ENCODE measurements at places on chromosomes 16 and 17.

DNA sequence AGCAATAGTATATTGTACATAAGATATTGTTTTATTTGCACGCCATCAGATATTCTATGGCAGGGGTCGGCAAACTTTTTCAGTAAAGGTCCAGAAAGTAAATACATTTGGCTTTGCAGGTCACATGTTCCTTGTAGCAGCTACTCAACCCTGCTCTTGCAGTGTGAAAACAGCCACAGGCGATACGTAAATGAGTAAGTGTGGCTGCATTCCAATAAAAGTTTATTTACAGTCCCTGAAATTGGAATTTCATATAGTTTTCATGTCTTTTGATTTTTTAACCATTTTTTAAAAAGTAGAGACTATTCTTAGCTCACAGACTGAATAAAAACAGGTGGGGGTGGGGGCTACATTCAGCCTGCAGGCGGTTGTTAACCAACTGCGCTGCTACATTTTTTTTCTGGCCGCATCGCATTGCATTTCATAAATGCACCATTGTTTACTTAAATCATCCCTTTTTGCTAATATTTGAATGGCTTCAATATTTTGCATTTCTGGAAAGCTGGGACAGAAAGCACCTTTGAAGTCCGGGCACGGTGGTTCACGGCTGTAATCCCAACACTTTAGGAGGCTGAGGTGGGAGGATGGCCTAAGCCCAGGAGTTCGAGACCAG lies 50.5 kb upstream of the HAPSTR1 start:
- no peak for DNase-seq

DNA sequence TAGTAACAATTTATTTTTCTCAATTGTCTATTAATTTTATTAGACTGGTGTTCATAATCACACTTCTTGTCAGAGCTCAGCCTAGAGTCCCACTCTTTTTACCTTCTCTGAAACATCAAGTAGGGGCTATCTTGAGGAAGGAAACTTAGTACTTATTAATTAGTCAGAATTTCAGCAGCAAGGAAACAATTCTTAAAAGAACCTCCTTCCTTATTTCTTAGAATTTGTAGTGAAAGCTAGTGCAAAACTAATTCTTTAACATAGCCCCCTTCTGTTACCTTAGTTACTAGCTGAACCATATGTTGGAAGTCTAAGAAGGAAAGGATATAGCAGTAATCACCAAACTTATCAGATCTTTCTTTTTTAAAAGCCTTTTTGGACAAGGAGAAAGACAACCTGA lies 35.2 kb downstream of the MAP2K4 start:
- no peak for DNase-seq

GRCh38 chr17:79423811-79424465 lies 186.9 kb downstream of the RBFOX3 start:
- DNase-seq: no peak

DNA sequence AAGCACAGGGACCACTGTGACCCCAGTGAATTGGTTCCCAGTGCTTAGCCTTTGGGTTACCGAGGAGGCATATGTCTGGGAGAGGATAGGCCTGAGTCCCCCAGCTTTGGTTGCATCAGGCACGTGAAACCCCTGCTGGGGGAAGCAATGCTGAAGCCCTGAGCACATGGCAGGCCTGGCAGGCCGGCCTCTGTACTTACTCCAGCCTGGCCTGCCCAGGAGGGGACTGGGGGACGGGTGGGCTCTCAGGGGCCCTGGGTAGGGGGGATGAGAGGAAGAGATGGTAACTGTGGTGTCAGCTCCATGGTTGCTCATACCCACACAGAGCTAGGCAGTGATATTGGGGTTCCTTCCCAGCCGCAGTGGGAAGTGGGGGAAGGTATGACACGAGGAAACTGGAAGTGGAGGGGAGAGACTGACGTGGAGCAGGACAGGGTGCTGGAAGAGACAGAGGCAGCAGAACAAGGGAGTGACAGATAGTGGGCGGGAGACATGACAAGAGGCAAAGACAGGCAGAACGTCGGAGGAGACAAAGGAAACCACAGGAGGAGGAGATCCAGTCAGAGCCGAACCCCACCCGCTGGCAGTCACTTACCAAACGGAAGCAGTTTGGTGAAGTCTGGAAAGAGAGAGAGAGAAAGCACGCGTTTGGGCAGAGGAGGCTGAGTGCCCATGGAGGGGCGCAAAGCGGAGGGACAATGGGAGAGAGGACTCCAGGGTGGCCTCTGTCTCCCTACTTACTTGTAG lies 9.1 kb downstream of the TMEM208 start:
- DNase-seq: no peak

DNA sequence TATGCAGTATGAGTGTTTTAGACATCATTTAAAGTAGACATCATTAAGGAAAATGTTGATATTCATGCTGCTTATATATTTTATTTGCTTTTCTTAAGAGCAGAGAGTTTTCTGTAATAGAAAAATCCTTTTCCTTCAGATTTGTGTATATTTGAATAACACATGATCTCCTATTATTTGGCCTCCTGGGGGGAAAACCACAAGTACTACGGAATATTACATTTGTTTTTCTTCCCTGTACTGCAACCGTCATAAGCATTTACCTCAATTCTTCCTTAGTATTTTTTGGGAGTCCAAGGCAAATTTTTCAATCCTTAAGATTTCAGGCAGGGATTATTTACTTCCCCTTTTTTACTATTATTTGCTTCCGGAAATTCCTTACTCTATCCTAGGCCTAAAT lies 6.0 kb downstream of the RSPRY1 start:
- DNase-seq: no peak

DNA sequence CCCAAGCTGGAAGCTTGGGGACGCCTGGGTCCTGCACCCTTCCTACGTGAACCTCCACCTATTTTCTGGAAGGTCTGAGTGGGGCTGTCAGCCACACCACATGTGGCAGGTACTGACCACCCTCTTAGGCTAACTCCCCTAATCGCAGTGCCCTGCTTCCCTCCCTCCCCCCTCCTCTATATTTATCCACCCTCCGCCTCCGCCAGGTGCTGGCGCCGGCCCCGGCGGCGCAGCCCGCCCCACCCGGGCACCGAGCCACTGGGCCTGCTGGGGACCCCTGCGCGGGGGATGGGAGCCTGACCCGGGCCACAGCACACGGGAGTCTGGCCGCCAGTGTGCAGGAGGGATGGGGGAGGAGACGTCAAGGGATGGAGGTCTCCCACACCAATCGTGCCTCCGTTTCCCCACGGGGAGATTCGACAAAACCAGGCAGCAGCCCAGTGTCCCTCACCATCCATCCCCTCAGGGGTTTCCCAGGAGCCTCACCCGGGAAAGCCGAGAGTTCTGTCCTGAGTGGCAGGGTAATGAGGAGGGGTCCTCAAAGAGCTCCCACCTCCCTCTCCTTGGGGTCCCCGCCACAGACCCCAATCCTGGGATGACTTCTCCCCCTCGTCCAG lies 1.3 kb downstream of the PLEKHH3 start:
- DNase-seq: no peak

- no peak for DNase-seq
These were observed 2.1 kb upstream of the ZNF652 start for GRCh38 chr17:49364119-49364518.

DNA sequence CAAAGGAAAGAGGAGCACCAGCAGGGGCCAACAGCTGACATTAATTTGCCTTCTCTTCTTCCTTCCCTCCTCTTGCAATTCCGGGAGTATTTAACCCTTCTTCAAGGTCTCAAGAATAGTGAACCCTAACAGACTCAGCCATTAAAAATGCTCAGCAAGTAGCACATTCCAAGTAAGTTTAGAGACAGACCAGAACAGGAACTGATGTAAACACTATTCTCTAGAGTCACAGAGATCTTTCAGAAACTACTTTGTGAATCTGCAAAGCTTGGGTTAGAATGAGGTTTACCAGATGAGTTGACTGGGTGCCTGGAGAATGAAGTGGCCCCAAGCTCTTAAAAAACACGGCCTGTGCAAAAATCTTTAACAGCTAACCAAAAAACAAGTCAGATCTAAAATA lies 50.9 kb downstream of the TEX2 start:
- DNase-seq: no peak

DNA sequence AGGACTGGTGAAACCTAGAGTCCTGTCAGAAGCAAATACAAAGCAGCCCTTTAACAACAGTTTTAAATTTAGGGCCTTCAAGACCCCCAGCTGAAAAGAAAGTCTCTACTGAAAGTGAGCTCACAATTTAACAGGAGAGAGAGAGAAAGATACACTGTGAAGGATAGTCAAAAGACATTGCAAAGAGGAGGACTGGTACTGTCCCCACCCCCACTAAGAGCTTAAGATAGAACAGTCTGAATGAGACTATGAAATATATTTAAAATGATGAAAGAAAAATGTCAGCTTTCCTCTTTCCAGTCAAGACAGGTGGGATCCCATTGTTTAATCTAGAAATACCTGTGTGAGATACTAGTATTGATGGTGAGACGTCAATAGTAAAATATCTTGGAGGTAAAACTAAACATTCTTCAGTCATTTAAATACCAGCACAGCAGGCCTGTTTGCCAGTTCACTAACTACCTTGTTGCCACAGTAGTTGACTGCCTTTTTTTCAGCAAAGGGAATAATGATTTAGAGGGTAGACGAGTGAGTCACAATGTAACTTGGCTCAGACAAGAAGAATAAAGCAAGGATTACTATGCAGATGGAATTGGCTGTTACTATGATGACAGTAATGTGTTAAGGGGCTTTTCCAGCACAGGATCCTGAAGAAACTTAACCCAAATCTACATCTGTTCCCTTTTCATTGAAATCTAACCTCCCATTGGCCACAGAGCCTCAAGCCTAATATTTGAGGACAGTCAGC lies 47.2 kb upstream of the RASL10B start:
- DNase-seq: no peak

GRCh38 chr17:47701608-47702007 lies 7.6 kb downstream of the TBKBP1 start:
- no peak for DNase-seq

DNA sequence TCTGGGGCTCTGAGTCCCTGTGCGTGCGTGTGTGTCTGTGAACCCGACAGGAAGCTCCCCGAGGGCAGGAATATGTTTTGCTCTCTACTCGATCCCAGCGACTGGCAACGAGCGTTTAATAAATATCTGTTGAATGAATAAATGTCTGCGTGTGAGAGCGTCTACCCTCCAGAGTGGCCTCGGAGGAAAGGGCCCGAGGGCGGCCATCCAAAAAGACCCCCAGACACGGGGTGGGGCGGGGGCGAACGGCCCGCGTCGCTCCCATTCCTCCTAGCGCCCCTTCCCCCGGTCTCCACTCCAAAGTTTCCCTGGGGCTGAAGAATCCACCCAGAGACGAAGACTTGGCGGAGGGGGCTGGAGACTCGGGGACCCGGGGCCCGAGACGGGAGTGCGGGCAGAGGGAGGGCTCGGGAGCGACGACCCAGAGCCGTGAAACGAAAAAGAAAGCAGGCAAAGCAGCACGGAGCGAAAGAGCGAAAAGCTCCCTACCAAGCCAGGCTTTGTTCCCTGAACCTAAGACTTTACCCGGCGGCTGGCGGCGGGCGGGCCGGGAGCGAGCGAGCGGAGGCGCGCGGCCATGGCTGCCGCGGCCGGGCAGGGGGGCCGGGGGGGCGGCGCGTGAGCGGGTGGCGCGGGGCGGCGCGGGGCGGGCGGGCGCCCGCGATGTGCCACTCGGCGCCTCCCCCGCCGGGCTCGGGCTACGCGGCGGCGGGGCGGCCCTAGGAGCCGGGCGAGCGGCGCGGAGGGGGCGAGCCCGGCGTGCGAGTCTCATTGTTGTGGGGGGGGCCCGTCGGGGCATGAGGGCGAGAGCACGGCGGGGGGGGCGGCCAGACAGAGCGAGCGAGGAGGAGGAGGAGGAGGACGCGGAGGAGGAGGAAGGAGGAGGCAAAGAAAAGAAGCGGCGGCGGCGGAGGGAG lies at the start of gene MLLT6:
Gene MLLT6 (plus strand): TSS at position 668 of the 917 bp plus-strand sequence. CDS start 360 bp downstream, outside the sequence.
- DNase-seq: peak; percentile 67

DNA sequence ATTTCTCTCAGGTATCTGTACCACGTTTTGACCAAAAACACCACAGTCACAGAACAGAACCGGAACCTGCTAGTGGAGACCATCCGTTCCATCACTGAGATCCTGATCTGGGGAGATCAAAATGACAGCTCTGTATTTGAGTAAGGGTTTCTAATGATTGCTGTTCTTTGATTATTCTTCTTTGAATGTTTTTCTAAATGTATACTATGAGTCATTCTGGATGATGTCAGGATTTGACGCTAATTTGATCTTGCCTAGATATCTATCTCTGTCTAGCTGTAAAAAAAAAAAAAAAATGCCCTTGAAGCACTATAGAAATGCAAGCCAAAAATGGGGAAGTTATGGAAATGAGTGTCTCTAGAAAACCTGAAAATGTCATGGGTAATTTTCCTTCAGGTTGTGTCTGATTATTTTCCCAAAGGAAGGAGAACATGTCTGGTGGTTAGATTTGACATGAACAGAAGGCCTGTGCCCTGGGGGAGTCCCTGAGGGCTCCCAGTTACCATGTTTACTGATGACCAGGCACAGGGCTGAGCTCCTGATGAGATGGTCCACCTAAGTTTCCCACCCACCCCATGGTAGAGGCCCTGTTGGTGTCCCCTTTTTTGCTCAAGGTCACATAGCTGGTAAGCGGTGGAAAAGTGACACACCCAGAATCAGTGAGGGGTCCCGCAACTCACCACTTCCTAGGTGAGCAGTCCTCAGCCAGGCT lies 13.6 kb downstream of the CLEC16A start:
- no peak for DNase-seq

DNA sequence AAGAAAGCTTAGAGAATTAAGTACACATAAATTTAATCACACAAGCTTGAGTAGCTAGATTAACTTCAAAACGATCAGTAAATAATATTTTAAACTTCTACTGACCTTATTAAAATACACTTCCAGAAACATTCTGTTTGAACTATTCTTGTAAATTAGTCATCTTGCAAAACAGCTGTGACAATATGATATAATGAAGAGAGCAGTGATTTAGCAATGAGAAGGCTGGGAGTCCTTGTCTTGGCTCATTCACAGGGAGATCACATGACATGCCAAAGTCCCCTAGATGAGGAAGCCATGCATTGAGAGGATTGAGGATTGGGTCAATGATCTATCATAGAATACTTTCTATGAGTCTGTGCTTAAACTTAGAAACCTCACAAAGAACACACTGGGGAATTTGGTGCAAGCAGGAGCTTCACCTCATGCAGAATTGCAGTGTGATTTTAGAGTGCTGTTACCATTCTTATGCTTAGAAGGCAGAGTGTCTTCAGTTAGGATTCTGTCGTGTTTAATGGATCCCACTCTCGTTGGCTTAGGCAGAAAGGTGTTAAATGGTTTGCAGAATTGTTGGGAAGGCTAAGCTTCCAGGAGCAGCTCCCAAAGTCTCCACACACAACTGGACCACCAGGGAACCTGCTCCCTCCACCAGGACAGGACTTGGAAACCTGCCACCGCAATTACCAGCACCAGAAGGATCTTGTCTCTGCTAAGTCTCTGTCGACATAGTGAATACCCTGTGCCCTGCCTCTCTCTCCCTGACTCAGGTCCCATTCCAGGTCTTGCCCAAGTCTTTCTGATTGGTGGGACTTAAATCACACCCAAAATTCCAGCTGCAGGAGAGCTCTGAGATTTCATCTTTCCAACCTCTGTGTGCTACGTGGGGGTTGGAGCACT lies 87.1 kb downstream of the USP22 start:
- DNase-seq: no peak

DNA sequence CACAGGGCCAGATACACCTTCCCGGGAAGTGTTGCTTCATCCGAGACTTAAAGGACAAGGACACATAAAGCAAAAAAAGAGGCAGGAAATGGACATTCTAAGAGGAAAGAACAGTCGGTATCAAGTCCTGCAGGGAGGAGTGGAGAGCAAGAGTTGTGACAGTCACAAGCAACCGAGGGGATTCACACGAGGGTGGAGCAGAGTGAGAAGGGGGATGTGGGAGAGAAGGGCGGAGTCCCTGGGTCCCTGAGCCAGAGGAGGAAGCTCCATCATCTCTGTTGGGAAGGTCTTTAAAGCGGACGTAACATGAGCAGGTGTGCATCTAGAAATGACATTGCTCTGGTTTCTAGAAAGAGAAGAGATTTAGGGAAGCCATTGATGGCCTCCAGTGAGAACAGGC lies 47.1 kb downstream of the AIPL1 start:
- DNase-seq: no peak

Measured in NCI-H2227 treated with DMSO at 0.1 percent for 48 hours (cell line).